Stimulated activated CD4-positive, alpha-beta T cell treated with anti-CD3 and anti-CD28 coated beads, Interleukin-15, amount 100 ng/mL, for 1 hour (primary cell): ENCODE measurements at places on chromosomes 1 and 21.

- no peak for DNase-seq
These were observed 17.4 kb downstream of the CYYR1 start for GRCh38 chr21:26555540-26556146.

DNA sequence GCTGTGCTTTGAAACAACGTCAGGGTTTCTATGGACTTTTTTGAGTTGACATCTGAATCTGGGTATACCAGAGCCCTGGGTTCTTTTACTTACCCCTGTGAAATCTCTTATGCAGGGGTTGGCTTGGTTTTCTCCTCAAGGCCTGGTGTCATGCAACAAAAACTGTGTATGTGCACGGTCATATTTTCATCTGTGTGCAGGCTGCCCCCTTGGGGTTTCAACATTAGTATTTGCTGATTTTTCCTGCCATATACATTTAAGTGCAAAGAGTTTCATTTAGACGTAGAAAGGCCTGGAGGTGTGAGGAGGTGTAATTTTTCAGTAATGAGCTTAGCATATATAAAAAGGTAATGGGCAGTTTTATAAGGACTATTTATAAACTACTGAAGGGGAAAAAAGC, 22.0 kb upstream of the ZBTB18 start:
- DNase-seq, result no peak

- no peak for DNase-seq
These were observed 72.5 kb downstream of the PAX7 start for GRCh38 chr1:18703041-18703621.

- no peak for DNase-seq
These were observed 5.7 kb downstream of the DOCK7 start for GRCh38 chr1:62682531-62682930.

DNA sequence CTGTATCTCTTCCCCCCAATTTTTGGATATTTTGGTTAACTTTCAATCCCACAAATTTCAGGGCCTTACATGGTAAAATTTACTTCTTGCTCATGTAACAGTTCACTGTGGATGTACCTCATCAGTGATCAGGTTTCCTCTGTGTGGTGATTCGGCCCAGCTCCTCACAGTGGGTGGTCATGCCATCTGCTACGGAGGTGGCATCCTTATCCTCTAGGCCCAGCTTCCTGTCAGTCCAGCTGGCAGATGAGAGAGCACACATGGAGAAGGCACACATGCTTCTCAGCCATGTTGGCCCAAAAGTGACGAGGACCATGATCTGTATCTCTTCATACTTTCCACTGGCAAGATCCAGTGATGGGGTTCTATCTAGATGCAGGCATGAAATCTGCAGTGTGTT, 27.2 kb downstream of the PCBP3 start:
- no peak for DNase-seq

- DNase-seq, result no peak
These were observed 167.2 kb downstream of the ADGRL2 start for GRCh38 chr1:81967951-81968350.

DNA sequence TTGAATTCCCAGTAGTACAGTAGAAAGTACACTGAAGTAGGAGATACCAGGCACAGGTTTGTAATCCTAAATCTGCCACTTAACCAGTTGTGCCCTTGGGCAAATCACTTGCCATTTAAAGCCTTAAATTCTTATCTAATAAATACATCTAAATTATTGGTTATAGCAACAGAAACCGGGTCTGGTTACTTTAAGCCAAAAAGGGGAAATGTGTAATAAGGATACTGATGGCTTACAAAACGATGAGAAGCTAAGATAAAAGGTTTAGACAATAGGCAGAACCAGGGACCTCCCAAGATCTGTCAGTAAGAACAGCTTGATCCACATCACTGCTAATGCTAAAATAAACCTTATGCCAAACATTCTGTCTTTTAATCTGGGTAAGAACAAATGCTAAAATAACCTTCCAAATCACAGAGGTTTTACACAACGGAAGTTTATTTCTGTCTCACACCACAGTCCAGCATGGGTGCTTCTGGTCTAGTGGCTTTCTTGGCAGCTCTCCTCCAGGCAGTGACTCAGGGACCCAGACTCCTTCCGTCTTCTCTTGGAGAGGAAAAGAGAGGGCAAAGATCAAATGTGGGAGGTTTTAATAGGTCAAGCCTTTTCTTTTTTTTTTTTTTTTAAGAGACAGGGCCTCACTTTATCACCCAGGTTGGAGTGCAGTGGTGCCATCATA, 16.5 kb upstream of the ZMYM1 start:
- no peak for DNase-seq

- no peak for DNase-seq
These were observed 155.9 kb downstream of the ELAVL4 start for GRCh38 chr1:50264590-50264989.

- DNase-seq, result no peak
These were observed 11.5 kb downstream of the KTI12 start for GRCh38 chr1:52022133-52022532.

- DNase-seq, result no peak
These were observed 10.5 kb downstream of the C1orf198 start for GRCh38 chr1:230857822-230858221.

DNA sequence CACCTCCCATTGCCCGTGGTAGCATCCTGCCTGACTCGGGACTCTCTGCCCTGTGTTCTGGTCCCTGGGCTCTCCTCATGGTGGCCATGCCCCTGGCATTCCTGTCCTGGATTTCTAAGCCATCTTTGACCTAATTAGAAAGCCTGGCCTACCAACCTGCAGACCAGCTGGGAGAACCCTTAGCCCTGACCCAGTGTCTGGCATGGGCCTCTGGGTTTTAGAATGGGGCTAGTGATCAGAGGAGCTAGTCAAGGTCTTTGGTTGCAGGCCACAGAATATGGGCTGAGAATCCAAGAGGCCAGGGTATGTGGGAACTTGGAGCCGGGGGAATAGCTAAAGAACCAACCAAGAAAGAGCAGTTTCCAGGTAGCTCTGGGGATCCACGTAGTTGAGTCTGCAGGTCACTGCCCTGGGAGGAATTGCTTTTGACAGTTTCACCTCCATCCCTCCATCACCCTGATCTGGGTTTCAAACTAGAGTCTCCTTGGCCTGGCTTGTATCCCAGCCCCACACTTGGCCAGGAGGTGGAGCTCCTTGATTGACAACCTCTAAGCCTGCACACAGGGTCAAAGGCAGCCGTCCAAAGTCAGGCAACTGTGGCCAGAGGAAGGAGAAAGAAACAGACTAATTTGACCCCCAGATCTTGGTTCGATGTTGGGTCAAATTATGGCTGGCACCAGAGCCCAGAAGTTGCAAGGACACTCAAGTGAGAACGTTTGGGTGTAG, 54.7 kb upstream of the ABCG1 start:
- peak; percentile 28 for DNase-seq

DNA sequence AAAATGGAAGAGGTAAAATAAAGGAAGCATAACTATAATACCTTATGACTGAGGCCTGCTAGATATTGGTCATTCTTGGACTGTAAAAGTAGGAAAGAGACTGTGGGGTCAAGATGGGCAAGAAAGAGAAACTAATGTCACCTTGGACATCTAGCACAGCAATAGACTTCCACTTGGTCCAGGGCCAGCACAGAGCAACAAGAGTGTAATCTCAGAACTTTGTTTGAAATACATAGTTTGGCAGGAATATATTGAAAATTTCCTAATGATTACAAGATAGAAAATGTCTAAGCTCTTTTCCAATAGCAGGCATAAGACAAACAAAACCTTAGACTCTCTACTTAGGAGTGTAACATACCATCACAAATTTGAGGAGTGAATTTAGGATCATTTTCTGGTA, 4.6 kb downstream of the LRRC8C start:
- DNase-seq, result no peak

DNA sequence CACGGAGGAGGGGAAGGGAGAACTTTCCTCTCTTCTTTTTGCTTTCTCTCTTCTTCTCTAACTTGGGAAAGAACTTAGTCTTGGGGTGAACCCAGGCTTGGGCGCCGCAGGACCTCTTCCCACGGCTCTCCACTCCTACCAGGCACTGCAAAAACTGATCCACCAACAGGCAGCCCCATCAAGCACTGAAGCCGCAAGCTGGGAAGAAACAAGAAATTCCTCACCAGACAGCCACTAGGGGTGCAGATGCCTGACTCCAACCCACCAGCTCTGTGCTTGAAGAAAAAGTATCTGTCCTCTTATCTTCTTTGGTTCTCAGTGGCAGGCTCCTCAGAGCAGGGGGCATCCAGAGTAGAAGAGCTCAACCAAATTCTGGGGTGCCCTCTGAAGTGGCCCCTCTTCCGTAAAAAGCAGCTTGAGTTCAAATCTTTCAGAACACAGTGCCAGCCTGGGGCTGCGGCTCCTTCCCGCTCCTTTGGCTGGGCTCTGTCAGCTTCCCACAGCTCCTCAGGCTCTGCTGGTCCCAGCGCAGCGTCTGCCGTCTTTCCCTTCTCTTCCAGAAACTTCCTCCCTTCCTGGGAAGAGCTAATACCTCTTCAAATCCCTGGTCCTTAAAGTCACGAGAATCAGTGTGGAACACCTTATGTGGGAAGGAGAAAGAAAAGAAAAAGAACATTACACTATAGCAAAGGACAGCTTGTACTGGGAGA, 2.4 kb downstream of the SLC41A1 start:
- DNase-seq, result no peak

DNA sequence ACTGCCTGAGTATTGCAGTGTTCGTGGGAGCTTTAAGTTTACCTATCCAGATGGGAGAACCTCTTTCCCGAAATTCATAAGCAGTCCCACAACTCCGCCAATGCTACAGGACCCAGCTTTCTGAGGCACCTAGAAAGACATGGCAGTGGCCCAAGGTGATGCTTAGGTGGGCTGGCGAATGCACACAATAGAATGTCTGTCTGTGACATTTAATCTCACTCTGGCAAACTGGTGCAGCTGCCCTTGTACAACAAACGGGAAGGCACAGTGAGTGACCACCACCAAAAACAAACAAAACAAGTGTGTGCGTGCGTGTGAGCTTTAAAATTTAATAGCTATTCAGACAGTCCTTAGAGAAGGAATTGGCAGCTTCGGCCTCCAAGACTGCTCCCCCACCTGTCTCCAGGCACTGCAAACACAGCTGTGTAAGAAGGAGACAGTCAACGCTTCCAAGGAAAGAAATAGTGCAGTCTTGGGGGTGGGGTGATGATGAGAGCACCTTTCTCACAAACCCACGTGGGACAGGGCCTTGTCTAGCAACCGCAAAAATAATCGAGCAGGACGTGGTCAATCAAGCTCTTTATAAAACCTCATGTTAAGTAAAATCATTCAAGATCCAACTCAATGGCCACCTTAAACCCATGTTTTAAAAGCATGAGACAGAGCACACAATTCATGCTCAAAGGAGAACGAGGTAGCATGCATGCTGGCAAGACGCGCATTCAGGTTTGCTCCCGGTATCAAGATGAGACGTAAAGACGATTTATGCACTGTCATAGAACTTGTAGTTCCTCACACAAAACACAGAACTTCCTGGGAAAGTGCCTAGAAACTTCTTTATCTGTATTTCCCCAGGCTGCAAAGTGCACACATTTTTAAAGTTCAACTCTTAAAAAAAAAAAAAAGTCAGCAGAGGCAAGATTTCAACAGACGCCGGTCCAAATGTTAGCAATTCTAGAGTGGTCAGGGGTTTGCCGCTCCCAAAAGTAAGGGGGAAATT, 84.1 kb downstream of the TM2D1 start:
- no peak for DNase-seq

DNA sequence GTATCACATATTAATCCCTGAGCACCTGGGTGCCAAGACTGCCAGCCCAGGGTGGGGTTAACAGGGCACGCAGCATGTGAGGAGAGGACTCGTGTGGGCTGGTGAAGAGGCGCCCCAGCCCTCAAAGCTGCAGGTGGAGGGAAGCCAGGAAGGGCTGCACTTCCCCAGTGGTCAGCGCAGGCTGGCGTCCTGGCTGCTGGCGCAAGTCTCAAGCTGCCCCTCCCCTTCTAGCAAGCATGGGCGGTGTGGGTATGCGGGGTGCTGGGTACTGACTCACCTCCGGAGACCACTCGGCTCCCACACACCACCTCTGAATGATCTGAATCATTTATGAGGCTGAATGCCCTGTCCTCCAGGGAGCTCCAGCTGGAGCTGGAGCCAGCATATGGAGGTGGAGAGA, 44.0 kb downstream of the EIF2D start:
- DNase-seq, result no peak

- DNase-seq, result no peak
These were observed 29.3 kb downstream of the TNNT2 start for GRCh38 chr1:201348211-201348566.

GRCh38 chr1:87174724-87175245, 153.9 kb upstream of the LMO4 start:
- no peak for DNase-seq

DNA sequence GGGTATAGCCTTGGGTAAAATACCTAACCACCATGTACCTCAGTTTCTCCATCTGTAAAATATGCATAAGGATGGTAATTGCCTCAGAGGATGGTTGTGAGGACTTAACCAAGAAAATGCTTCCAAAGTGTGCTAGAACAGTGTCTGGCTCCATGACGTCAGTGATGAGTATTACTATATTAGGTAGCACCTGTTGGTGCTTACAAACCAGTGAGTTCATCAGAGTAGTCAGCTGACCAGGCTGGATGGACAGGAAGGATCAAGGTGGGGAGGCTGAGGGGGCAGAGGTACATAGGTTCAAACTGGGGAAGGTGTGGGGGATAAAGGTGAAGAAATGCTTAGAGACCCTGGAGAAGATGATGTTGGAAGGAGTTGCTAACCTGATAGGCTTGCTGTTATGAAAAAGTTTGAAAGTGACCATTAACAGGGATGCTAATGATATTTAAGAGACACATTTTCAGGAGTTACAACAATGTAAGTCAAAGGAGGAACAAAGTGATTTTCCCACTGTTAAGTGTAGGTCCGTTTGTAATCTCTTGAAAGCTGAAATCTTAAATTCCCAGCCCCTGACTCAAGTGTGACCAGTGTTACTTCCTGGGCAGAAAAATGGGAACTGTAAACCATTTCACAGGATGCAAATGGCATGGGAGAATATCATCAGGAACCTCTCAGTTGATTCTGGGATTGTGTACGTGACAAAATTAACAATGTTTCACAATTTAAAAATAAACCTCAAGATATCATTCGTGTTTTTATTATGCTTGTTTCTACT, 4.4 kb downstream of the NTPCR start:
- no peak for DNase-seq

- DNase-seq, result no peak
These were observed 2222.6 kb downstream of the MRPL39 start for GRCh38 chr21:23384679-23385078.

- no peak for DNase-seq
These were observed 95.8 kb downstream of the ARHGEF10L start for GRCh38 chr1:17635276-17635675.

- no peak for DNase-seq
These were observed 127.3 kb downstream of the HHAT start for GRCh38 chr1:210455840-210456603.

DNA sequence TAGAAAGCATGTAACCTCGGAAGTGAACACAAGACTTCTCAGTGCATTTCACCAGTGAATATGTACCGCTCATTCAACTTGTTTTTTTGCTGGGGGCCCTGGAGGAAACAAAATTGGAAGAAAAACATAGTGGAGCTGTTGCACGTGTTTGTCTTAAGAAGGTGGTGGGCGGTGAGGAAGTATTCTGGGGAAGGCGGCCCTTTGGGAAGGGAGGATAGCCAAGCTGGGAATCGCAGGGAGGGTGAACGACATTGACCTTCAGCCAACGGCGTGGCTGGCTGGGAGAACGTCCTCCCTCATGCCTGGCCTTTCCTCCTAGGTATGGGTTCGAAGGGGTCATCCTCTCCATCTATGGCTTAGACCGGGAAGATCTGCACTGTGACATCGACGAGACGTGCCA, 19.4 kb downstream of the TFF3 start:
- DNase-seq, result no peak
